ENCODE measurements at places on chromosomes 1 and 21. TPM values are rescaled to one million over a fixed set of nuclear protein-coding genes. Genes with fewer than 3 reads are reported as not detected.

SLC30A10 gene
- total RNA-seq = not detected

AGO1 gene
- total RNA-seq = 24.3 TPM

CNKSR1 gene
- total RNA-seq = 17.2 TPM

FNBP1L gene
- total RNA-seq = 50.5 TPM

SPRR2B gene
- not detected for total RNA-seq

WNT3A gene
- total RNA-seq = 1.5 TPM

GRCh38 chr1:175841738-175842187 is 98.4 kb upstream of the TNR start:
- no peak overlapping the region for H3K4me3 ChIP-seq
- H3K4me1 ChIP-seq = no peaks in the 10 kb centered on the region
- no peak for DNase-seq
- H3K36me3 ChIP-seq = no peaks in the 10 kb centered on the region

- H3K36me3 ChIP-seq = no peaks in the 10 kb centered on the region
- H3K27ac ChIP-seq = no peak overlapping the region
- DNase-seq = peak; percentile 2
- no peaks in the 10 kb centered on the region for H3K4me1 ChIP-seq
Observed at GRCh38 chr1:72281144-72281543, 1.2 kb downstream of the NEGR1 start.

GRCh38 chr1:109828756-109829505 is 65.2 kb upstream of the EPS8L3 start:
- no peaks in the 10 kb centered on the region for H3K27me3 ChIP-seq
- no peaks in the 10 kb centered on the region for H3K36me3 ChIP-seq
- H3K4me3 ChIP-seq = no peak overlapping the region
- peaks cover 36% of the 10 kb centered on the region for H3K4me1 ChIP-seq

GRCh38 chr1:33815061-33815460 is 48.8 kb upstream of the HMGB4 start:
- H3K27ac ChIP-seq = no peak overlapping the region
- no peaks in the 10 kb centered on the region for H3K4me1 ChIP-seq
- no peaks in the 10 kb centered on the region for H3K36me3 ChIP-seq
- no peak overlapping the region for H3K4me3 ChIP-seq
- no peak for DNase-seq

GRCh38 chr1:60101516-60101915 is 27.9 kb upstream of the C1orf87 start:
- H3K4me1 ChIP-seq = no peaks in the 10 kb centered on the region
- no peaks in the 10 kb centered on the region for H3K36me3 ChIP-seq
- DNase-seq = no peak
- H3K27ac ChIP-seq = no peak overlapping the region
- no peak overlapping the region for H3K4me3 ChIP-seq

GRCh38 chr21:15686506-15686905 is 43.3 kb upstream of the USP25 start:
- peaks cover 68% of the 10 kb centered on the region for H3K4me1 ChIP-seq
- peak overlapping the region; percentile 70 for H3K27ac ChIP-seq
- H3K4me3 ChIP-seq = no peak overlapping the region
- no peaks in the 10 kb centered on the region for H3K36me3 ChIP-seq

DNA sequence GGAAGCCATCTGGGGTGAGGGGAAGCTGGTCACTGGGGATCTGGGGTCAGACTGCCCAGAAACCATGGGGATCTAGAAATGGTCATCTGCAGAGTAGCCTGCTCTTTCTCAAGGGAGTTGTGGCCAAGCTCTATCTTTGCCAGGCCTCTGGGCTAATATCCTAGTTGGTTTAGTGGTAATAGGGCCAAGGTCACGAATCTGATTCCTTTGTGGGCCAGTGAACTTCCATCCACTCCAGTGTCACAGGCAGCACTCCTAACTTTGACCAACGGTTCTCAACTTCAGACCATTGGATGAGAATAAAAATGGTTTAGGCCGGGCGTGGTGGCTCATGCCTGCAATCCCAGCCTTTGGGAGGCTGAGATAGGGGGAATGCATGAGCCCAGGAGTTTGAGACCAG is 28.1 kb upstream of the PPP2R5A start:
- H3K4me3 ChIP-seq = no peak overlapping the region
- no peak overlapping the region for H3K27ac ChIP-seq
- H3K4me1 ChIP-seq = peaks cover 4% of the 10 kb centered on the region

DNA sequence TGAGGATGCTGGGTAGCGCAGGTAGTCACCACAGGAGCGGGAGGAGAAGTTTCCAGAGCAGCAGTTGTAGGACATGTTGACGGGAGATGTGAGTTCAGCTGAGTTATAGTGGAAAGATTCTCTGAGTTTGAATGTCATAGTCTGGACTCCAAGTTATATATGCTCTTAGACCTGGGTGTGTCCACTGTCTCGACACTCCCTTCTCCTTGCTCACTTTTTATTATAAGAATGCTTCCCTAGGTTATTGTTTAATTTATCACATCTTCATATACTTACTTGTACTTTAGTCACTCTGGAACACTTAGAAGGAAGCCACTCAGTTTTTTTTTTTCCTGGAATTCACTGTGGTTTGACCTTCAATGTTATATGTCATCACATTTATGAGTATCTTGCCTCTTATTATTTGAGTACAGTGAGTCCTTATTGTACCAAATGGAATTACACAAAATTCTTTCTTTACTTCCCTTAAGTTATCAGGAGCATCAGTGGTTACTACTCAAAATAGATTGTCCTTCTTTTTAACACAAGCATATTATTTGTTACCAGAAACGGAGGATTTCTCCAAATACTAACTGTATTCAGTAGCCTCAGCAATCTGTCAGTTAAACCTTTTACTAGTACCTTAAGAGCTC is at the start of gene KRTAP13-2:
Gene KRTAP13-2, minus strand, starts transcription at position 133 of the 632 bp plus-strand sequence. Its CDS starts 58 bp downstream, at position 75.
- H3K27ac ChIP-seq = no peak within 1 kb of the TSS
- H3K27me3 ChIP-seq = no peaks in the 10 kb centered on the region
- H3K4me3 ChIP-seq = no peak within 1 kb of the TSS
- DNase-seq = no peak
- H3K4me1 ChIP-seq = no peaks in the 10 kb centered on the region
- H3K36me3 ChIP-seq = no peaks in the 10 kb centered on the region

DNA sequence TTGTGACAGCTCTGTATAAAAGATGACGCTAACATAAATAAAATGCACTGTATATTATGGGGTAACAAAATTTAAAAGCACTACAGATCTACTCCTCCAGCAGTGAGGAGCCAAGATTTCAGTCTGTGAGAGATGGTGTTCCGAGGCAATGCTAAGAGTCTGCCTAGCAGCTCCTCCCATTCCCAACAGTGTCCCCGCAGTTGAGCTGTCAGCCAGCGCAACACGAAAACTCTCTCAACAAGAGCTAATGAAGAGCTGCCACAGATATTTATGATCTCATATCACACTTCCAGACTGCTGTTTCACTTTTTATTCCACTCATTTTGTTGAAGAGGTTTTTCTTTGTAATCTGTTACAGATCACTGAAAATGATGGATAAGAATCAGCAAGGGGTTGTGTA is 53.9 kb upstream of the ESRRG start:
- H3K36me3 ChIP-seq = no peaks in the 10 kb centered on the region
- H3K27me3 ChIP-seq = no peaks in the 10 kb centered on the region
- no peak overlapping the region for H3K27ac ChIP-seq
- no peak for DNase-seq
- no peak overlapping the region for H3K4me3 ChIP-seq
